ENCODE measurements at places on chromosomes 2 and 18.

- DNase-seq, result no peak
Observed at GRCh38 chr2:85731606-85732005, 22.2 kb upstream of the ATOH8 start.

DNA sequence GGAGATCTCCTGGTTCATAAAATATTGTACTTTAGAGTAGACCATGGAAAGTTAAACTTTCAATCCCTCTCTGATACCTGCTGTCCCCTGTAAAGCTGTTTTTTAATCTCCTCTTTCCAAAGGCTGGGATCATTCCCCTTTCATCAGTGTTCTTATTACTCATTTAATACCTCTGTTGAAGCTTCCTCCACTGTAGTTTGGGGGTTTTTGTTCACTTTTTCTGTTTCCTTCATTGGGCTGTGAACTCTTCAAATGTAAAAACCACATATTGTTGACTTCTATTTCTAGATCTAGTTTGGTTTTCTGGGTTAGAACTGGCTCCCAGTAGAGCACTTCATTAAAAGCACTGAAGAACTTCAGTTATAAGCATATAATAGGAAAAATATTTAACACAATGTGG, 598.1 kb downstream of the RNF144A start:
- DNase-seq, result no peak

GRCh38 chr2:106115250-106115649, 78.9 kb downstream of the UXS1 start:
- DNase-seq, result no peak

GRCh38 chr2:171669121-171669520, 18.1 kb upstream of the DYNC1I2 start:
- no peak for DNase-seq

GRCh38 chr18:32771871-32772580, 797 bp downstream of the KLHL14 start:
- DNase-seq, result no peak

GRCh38 chr2:29010946-29011345, 29.8 kb downstream of the TOGARAM2 start:
- DNase-seq, result peak; percentile 12

GRCh38 chr18:29749704-29750103, 1292.8 kb downstream of the DSC3 start:
- DNase-seq, result no peak

DNA sequence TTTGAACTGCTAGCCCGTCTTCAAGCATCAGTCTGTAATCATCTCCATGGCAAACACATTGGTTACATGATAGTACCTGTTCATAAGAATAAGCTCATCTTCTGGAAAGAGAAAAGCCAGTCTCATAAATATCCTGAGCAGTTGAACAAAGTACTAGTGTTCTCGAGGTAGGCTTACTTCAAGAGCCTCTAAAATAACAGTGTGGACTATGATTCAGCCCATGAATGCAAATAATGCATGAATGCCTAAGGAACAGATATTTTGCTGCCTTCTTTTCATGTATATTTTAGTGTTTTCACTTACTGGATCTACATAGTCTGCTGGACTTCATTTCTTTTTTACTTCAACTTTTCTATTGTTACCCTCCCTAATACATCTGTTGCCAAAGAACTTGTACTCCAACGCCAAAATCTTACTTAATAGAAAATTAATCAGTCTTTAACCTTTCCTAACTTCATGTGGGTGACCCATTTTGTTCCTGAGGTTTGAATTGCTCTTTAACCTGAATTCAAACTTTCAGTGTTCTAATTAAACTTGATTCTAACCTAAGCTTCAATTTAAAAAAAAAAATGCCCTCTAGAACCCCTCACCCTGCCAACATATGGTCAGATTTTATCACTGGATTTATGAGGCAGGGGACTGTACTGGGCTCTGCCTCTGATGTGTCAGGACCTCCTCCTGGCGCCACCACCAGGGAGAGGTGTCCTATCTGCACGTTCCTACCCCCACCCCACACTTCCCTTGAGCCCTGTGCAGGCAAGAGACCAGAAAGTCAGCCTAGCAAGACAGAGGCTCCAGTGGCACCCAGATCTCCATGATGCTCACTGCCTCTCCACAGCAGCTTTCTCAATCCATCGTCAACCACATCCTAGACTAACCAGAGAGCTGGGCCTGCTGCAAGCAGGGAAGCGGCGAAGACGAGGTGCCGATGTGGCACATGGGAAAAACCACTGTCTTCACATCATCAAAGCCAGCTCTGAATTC, 264.7 kb upstream of the ID2 start:
- no peak for DNase-seq

- DNase-seq, result no peak
Observed at GRCh38 chr2:36432479-36432878, 76.9 kb downstream of the CRIM1 start.

DNA sequence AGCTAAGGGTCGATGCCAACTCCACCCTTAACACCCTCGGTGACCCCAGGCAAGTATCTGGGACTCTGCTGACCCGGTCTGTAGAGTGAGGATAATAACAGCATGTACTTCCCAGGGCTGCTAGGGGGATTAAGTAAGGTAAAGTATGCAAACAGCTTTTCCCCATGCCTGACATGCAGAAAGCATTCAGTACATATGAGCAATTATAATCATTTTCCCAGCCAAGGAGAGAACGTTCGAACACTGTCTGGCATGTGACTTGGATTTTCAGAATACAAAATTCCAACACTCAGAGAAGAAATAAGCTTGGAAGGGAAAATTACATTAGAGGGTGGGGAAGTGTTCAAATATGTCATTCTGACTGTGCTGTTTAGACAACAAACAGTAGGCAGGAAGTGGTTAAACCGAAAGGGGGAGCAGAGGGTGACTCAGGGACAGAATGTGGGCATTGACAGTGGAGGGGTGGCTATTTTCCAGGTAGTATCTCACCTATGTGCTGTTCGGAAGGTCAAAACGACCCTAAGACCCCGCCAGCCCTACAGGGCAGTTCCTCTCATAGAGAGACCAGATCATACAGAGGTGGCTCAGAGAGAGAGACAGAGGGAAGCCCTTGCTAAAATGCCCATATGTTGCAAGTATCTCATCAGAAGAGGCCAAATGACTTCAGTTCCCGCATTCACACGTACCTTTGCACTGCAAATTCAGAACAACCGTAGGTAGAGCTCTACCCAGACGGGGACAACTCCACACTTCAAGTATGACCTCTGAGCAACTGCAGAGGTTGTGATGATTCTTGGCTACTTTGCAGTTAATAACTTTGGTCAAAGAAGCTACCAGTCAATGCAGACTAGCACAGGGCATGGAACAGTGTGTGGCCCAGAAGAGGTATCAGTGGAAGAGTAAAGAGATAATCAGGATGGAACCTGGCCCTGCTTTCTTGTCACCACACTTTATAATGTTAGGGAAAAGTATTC, 14.8 kb downstream of the ASPRV1 start:
- DNase-seq, result peak; percentile 30

GRCh38 chr2:198791623-198792022, 666.1 kb downstream of the SATB2 start:
- DNase-seq, result no peak

DNA sequence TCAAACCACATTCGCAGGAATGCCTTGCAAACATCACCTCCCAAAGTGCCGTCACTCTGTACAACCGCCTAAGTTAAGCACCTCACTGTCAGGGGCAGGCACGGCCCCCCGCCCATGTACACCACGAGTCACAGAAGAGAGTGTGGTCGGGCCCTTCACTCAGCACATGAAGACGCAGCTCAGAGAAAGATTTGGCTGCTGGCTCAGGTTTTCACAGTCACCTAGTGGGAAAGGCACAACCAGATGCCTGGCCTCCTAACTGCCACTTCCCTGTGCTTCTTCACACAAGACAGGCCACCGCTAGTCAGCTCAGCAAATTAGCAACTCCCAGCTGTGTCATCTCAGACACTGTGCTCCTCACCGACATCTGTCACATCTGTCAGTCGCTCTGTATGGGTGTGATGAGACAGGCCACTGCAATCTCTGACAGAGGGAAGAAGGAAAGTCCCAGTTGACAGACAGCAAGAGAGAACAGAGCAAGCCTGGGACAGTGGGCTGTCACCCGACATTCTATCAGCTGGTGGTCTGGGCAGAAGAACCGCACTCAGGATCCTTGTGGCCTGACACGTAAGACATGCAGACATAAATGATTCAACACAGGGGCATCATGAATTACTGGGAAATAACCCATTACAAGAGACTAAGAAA, 60.8 kb downstream of the CRACDL start:
- no peak for DNase-seq

- no peak for DNase-seq
Observed at GRCh38 chr2:200763422-200763821, 48.3 kb upstream of the BZW1 start.

- DNase-seq, result no peak
Observed at GRCh38 chr18:50729376-50729775, 90.4 kb downstream of the MRO start.

DNA sequence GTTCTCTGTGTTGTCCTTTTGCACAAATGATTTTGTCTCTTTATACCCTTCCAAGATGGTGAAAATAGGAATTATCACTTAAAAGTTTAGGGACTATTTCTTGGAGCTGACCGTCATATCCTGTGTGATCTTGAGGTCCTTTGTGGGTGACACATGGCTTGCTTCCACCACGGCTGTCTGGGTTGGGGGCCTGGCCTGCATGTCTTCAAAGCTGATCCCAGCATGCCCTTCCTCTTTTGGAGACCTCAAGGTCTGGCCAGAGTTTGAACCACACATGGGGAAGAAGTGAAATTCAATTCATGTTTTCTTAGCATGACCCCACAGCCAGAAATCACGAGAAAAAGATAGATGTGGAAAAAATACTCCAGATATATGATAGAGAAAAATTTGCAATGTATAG, 14.0 kb downstream of the SFTPB start:
- DNase-seq, result no peak

- no peak for DNase-seq
Observed at GRCh38 chr2:196284144-196284844, 112.9 kb upstream of the STK17B start.

Measured in stimulated activated naive CD4-positive, alpha-beta T cell treated with Interleukin-2 at 50 U/mL for 16 hours (primary cell).